ENCODE measurements at places on chromosomes 7 and 10. TPM values are rescaled to one million over a fixed set of nuclear protein-coding genes. Genes with fewer than 3 reads are reported as not detected.

The EZH2 gene
- polyA plus RNA-seq, result 48.7 TPM

The PON3 gene
- 19.9 TPM for polyA plus RNA-seq

The TMEM140 gene
- polyA plus RNA-seq, result 19.0 TPM

The NUTM2E gene
- polyA plus RNA-seq, result 0.51 TPM

The HTR5A gene
- not detected for polyA plus RNA-seq

The PIK3CG gene
- 3.0 TPM for polyA plus RNA-seq

The ENKUR gene
- polyA plus RNA-seq, result 6.9 TPM
